NCI-H1436 (cell line): ENCODE measurements at places on chromosomes 12 and 14.

DNA sequence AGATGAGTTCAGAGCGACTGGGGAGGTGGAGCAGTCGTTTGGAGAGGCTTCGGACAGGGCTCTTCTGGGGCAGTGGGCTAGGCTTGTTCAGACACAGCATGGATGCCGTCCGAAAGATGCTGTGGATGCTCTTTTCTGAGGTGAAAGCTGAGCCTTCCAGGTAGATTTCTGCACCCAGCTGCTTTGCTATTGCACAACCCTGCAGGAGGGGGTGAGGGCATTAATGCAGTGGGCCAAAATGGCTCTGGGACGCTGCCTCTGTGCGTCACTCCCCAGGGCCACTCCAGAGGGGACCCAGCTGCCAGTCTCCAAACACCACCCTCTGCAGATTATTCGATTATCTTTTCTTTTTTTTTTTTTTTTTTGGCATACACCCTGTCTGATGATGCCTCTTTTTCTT, 6.1 kb upstream of the DDX23 start:
- DNase-seq: no peak

DNA sequence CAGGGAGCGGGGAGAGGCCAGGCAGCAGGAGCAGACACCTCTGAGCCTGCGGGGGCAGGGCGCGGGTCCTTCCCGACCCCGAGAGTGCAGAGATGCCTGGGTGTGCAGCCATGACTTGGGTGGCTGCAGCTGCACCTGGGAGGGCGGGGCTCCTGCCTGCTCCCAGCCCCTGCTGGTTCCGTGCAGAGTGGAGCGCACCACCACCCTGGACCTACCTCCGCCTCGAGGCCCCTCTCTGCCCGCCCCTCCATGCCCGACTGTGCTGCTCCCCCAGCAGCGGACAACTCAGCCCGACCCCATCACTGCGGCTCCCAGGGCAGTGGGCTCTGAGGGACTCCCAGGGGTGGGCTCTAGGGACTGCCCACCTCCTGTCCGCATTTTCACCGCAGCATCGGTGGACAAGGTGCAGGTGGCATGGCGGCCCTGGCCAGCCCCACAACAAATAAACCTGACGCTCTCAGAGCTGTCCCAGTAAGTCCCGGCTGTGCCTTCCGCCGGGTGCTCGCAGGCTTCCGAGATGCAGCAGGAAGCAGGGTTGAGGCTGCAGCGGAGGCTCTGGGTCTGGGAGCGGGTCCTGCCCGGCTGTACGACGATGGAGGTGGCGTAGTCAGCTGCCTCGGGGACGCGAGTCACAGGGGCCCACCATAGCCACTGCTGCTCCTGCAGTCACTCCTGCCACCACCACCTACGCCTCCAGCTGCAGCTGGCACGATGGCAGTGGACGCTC, 392.0 kb upstream of the CCDC196 start:
- DNase-seq: no peak

DNA sequence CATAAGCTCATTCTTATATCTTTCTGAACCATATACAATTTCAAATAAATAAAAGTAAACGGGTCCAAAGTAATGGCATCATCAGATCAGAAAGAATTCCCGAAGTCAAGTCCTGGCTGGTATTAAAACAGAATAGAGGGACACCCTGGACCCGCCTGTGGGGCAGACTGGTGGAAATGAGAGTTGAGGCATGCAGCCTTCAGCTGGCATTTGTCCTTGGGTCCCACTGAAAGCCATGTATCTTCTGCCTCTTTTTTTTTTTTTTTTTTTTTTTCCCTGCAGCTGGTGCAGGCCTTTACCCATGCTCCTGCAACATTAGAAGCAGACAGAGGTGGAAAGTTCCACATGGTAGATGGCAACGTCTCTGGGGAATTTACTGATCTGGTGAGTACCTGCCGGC, 9.9 kb downstream of the AHSA1 start:
- DNase-seq: no peak

GRCh38 chr14:63547798-63548335, 4.7 kb upstream of the PPP2R5E start:
- no peak for DNase-seq
